M059J (cell line): ENCODE measurements at places on chromosomes 7 and 10.

DNA sequence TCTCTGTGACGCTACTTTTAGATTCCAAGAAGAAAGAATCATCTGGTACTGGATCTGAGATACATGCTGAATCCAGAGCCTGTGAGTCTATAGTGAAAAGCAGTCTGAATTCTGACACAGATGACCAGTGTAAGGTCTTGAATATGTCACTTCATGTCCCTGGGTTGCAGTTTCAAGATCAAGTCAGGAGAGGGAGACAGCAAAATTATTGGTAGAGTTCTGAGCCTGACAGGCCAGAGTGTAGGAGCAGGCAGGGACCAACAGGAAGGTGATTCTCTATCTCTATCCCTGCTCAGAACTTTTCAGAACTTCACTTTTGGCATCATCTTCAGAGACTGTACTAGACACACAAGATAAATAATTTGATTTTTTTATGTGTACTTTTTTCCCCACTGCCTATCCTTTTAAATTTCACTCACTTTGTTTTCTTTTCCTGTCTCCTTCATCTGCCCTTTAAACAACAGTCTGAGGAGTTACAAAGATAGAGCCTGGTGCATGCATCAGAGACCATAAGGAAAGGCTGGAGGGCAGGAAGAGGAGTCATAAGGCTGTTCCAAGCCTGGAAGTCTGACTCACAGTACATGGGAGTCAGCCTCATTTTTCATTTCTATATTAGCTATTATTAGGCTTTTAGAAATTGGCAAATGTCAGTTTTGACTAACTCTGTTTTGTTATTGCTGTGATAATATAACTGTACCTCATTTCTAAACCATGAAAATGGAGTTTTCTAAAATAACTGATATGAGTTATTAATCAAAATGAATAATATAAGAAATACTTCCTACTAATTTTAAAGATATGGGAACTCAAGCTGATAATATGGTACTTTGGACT lies 120.2 kb upstream of the TMEM229A start:
- DNase-seq = peak; percentile 37

DNA sequence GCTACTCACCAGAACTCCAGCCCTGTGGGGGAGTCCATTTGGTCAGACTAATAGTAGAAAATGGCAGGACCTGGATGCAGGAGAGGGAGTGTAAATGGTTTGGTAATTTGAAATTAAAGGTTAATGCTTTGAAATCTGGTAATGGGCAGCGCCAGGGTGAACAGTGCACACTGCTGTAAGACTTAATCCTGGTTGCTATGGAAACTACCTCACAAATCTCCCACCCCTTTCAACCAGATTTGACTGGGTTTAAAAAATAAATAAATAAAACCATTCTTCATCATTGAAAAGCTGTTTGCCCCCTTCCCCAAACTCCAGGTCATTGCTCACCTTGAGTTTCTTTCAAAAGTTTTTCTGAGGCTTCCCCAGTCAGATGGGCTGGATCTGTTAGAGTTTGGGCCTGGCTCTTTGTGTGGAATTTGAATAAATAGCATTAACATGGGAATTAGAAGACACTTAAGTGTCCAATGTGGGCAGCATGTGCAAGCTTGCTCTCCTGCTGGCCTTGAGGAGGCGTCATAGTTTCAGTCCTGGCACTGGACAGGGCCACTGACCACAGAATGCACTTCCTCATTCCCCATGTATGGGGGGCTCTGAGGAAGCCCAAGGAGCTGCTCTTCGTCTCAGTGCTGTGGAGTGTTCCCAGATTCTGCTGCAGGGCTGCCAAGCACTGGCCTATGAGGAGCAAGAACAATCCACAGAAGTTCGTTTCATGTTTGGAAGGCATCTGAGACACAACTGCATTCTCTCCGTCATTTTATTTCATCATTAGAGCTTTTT lies 90.7 kb downstream of the LRRC4 start:
- DNase-seq = no peak

DNA sequence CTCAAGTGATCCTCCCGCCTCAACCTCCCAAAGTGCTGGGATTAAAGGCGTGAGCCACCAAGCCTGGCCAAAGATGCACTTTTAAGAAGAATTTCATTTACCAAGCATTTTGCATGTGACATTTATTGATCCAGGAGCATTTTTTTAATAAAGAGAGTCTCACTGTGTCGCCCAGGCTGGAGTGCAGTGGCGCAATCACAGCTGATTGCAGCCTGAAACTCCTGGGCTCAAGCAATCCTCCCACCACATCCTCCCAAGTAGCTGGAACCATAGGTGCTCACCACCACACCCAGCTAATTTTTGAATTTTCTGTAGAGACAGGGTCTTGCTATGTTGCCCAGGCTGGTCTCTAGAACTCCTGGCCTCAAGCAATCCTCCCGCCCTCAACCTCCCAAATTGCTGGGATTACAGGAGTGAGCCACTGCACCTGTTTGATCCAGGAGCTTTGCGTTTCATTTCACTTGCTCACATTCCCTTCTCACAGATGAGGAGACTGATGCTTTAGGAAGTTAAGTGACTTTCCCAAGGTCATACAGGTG lies 4.4 kb upstream of the TBL2 start:
- DNase-seq = no peak

GRCh38 chr10:15660990-15661389 lies 58.7 kb downstream of the ITGA8 start:
- DNase-seq = no peak

GRCh38 chr10:126212738-126213137 lies 175.5 kb downstream of the ADAM12 start:
- peak; percentile 31 for DNase-seq

- DNase-seq = no peak
These were observed 52.1 kb downstream of the ST7 start for GRCh38 chr7:117005449-117005848.
